ENCODE measurements at places on chromosomes 5 and 9.

GRCh38 chr5:156912869-156913268, 50.2 kb downstream of the TIMD4 start:
- DNase-seq: no peak

- no peak for DNase-seq
These were observed 139.5 kb downstream of the ATPSCKMT start for GRCh38 chr5:10110228-10110627.

- DNase-seq: no peak
These were observed 557.9 kb downstream of the CTNND2 start for GRCh38 chr5:11346336-11346735.

DNA sequence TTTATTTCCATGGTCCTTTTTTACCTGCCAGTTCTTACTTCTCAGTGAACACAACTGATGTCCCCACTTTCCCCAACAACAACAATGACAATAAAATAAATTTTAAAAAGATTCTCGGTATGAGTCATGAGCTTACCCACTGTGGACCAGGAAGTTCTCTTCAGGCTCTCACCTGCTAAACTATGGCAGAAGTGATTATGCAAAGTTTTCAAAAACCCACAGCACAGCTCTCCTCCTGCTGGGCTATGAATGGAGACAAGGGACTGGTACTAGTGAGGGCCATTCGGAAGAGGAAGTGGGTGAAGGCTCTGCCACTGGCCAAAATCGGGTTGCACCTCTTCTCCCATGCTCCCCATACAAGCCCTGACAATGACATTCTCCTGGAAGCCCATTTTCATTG, 429.4 kb downstream of the PIK3R1 start:
- no peak for DNase-seq

DNA sequence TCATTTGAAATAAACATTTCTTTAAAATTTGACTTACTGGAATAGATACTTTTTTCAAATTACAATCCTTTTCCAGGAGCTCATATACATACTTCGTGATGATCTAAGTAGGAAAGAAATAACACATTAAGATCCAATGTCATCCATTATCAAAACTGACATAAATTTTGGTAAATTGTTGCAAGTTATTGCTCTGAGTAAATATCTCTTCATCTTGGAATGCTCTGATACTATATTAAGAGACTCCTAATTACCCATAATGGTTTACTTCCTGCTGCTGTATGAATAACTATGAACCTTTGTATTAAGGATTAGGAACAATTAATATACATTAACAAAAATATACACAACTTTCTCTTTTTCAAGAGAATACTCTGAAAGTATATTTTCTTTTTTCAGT, 223.0 kb upstream of the POU5F2 start:
- peak; percentile 0 for DNase-seq

DNA sequence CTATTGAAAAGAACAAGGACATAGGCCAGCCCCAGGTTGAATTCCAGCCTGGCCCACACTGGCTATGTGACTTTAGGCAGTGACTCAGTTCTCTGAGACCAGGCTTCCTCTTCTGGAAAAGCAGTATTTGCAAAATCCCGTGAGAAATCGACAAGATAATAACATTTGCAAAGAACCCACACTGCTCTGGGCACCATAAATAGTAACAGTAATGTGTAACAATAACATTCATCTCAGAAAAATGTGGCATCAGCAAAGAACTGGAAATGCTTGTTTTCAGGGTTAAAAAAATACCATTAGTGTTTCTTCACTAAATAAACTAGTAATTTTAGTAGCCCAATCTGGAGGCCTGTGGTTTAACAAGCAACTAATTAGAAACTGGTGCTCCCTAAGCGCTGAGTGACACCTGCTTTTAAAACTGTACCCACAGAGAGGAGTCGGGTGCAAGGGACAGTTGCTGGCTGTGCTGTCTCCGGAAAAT, 148.4 kb downstream of the TTLL11 start:
- DNase-seq: no peak

GRCh38 chr9:35618854-35619799, 914 bp upstream of the CD72 start:
- no peak for DNase-seq

DNA sequence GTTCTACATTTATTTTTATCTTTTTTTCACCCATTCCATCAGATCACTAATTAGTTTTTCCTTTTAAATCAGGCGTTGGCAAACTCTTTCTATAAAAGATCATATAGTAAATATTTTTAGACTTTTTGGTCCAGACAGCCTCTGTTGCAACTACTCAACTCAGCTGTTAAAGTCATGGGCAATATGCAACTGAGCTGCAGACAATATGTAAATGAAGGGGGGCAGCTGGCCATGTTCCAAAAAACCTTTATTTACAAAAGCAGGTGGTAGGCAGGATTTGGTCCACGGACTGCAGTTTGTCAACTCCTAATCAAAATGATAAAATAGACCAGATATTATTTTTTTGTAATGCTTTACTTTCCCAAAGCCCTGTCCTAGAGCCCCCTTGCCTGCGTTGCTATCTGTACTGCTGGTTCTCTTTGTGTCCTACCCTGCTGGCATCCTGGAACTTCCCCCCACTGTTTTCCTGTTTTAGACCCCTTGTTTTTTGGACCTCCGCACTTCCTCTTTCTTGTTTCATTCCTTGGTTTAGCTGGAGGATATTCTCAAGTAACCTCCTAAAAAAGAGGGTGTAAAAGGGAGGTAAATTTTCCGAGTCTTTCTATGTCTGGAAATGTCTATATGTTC, 24.7 kb upstream of the TNFSF8 start:
- DNase-seq: no peak

- DNase-seq: no peak
These were observed 257.6 kb downstream of the SEMA5A start for GRCh38 chr5:9288234-9288633.

DNA sequence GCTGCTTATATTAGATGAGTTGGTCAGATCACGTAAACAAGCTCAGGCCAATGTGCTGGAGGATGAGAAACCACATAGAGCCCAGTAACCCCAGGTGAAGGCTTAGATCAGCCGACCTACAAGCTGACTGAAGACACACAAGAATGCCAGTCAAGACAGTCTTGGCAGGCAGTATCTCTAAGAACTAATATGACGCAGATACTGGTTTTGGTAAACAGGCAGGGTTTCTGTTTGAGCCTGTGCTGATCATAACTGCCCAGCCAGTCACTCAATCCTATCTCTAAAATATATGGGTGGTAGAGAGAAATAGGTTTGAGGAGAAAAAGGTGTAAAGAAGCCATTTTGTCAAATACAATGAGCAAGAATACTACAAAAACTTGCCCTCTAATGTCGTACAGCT, 7.8 kb upstream of the RIGI start:
- no peak for DNase-seq

- no peak for DNase-seq
These were observed 3.4 kb upstream of the CLINT1 start for GRCh38 chr5:157862183-157862851.

DNA sequence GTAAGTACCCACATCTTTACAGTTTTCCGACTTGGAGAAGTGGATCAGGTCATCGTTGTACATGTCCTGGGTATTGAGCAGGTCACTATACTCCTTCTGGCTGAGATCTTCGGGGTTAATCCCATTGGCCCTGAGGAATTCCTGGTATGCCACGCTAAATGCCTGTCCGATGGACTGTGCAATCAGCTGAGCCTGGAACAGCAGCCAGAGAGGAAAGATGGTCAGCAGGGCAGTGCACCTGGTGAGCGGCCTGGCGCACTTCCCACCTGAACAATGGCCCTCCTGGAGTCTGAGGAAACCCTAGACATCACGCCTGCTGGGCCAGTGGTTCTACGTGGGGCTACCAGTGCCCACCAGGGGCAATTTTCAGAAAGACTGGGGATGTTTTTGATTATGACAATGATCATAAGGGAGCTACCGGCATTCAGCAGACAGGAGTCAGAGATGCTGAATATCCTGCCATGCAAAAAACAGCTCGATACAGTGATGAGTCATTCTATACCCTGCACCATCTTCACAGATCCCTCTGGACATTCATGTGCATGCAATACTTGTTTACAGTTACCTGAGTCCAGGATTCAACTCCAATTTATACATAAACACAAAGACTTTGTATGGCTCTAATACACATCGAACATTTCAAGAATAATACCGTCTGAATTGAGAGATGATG, 127.2 kb downstream of the ENTREP1 start:
- peak; percentile 29 for DNase-seq

DNA sequence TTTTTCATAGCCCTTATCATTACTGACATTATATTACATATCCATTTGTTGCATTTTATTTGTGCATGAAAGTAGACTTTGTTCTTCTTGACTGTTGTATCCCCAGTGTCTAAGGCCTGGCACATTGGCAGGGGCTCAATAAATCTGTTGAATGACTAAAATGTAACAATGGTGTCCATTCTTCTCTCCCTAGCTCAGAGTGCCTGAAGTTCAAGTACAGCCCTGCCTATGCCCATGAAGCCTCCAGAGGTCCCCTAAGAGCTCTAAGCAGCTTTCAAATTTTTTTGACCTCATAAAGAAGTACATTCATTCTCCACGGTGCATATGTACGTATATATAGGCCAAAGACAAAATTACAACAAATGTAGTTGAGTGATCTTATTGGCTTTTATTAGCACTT, 4.2 kb upstream of the BSPRY start:
- DNase-seq: no peak

- no peak for DNase-seq
These were observed 18.6 kb upstream of the CFAP95 start for GRCh38 chr9:69801989-69802388.

- peak; percentile 80 for DNase-seq
These were observed 86.5 kb upstream of the ANKRD55 start for GRCh38 chr5:56319526-56320181.

- DNase-seq: no peak
These were observed 1.8 kb downstream of the LPCAT1 start for GRCh38 chr5:1521671-1522600.

DNA sequence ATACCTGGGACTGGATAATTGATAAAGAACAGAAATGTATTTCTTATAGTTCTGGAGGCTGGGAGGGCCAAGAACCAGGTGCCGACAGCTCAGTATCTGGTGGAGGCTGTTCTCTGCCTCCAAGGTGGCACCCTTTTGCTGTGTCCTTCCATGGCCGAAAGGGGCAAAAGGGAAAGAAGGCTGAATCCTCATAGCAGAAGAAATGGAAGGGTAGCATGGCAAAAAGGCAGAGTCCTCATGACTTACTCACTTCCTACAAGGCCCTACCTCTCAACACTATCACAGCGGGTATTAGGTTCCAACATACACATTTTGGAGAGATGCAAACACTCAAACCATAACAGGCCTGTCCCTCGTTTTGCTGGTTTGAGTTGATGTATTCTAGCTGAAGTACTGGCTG, 25.1 kb upstream of the MED10 start:
- no peak for DNase-seq

GRCh38 chr5:172769342-172769615, 1.7 kb downstream of the DUSP1 start:
- no peak for DNase-seq

GRCh38 chr5:106584268-106584667, 1086.5 kb downstream of the EFNA5 start:
- DNase-seq: no peak

DNA sequence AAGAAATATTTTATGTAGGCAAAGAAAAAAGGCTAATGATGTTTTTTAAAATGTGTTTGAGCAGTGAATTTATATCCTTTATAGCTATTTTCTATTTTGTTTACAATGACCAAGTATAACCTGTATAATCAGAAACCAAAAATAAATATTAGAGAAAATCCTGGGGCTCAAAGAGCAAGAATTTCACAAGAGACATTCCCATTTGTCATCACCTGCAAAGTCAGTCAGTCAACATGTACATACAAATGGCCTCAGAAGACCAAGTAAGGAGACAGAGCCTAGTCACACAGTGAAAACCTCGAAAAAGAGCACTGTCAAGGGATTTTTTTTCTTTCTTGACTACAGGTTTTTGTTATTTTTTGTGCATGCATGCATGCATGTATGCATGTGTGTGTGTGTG, 231.4 kb downstream of the GLIS3 start:
- DNase-seq: no peak

GRCh38 chr5:143634689-143635088, 177.3 kb upstream of the HMHB1 start:
- no peak for DNase-seq

DNA sequence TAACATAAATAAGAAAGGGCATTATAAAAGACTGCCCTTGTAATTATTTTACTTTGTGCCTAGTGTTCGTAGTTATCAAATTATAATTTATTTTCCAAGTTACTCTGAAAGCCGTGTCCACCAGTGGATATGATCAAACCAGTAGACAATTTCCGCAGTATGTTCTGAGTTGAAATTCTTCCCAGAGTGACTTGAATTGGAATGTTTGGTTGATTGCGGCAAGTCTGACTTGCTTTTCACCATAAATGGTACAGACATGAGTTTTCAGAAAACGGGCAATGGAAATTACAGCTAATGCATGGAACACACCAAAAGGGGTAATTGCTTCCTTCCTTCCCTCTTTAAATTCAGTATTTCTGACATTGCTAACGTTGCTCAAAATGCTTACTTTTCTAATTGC, 56.6 kb downstream of the CHSY3 start:
- DNase-seq: no peak

DNA sequence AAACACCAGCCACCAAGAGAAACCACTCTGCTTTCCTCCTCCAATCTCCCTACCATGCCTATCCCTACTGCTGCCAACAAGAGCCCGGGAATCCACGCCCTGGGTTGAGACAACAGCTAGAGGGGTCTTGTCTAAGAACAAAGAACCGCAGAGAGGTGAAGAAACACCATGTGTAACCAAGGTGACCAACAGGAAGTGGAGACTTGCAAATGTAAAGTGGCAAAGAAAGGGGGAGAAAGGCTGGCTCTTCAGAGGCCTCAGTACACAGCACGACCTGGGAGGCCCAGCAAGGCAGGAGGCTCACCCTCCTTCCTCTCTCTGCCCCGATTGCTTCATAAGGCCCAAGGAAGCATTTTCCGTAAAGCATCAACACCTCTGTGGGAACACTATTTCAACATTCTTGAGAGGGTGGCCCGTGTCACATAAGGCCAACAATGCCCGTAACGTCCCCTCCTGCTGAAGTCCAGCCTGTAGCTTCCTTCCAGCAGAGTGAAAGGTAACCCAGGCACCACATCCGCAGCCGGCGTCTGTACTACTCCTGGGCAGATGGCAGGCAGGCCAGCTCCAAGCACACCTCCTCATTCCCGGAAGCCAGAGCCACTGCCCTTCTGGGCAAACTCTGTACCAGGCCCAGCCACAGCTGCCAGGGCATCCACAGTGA, 18.3 kb downstream of the CCNJL start:
- no peak for DNase-seq

- DNase-seq: no peak
These were observed 39.4 kb downstream of the RNF44 start for GRCh38 chr5:176497852-176498251.

GRCh38 chr9:84323858-84324257, 16.7 kb downstream of the SLC28A3 start:
- no peak for DNase-seq

DNA sequence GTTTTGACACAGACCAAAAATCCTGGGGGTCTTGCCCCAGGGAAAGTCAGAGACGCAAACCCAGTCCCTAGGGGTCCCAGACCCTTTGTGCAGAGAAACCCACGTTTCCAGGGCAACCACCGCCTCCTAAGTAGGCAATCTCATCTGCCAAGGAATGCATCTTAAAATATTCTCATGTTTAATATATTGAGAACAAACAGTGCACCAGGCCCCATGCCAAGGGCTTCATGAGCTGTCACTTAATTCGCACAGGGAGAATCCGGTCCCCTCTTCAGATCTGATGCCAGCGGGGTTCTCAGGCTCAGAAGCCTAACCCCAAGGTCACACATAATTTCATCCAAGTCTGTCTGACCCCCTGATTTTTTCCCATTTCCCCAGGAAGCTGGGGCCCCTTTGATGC, 28.8 kb downstream of the CPLX2 start:
- no peak for DNase-seq

- no peak for DNase-seq
These were observed 76.2 kb downstream of the ARHGAP26 start for GRCh38 chr5:142846406-142846805.

GRCh38 chr5:110054240-110054639, 364.5 kb downstream of the MAN2A1 start:
- DNase-seq: peak; percentile 92

Measured in NCI-H1417 (cell line).